Astrocyte of the cerebellum (primary cell): ENCODE measurements at places on chromosomes 13 and 19.
A peak's percentile ranks its signal among the peaks of the same experiment; 100 is the strongest.

DNA sequence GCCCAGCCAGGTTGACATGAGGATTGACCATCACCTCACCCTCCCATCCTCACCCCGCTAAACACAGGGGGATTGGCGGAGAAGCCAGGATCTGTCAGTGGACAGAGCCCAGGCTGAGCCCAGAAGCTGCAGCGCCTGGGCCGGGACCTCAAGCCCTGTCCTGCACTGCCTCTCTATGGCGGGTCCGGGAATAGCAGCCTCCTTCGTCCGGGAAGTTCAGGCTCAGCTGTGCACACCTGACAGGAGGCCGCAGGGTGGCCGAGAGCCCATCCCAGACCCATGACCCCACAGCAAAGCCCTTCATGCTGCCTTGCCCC lies 67.8 kb downstream of the SPACA7 start:
- DNase-seq: peak; percentile 19

- DNase-seq: no peak
Measured at GRCh38 chr19:39695759-39696158, 8.5 kb upstream of the LGALS14 start.

GRCh38 chr13:41268764-41269163 lies 5.4 kb upstream of the MTRF1 start:
- DNase-seq: no peak

- DNase-seq: no peak
Measured at GRCh38 chr19:4980838-4981680, 12.1 kb downstream of the KDM4B start.

- no peak for DNase-seq
Measured at GRCh38 chr19:14916848-14917247, 24.4 kb upstream of the OR7C2 start.

- DNase-seq: peak; percentile 18
Measured at GRCh38 chr13:106858903-106859532, 291.1 kb upstream of the ARGLU1 start.

DNA sequence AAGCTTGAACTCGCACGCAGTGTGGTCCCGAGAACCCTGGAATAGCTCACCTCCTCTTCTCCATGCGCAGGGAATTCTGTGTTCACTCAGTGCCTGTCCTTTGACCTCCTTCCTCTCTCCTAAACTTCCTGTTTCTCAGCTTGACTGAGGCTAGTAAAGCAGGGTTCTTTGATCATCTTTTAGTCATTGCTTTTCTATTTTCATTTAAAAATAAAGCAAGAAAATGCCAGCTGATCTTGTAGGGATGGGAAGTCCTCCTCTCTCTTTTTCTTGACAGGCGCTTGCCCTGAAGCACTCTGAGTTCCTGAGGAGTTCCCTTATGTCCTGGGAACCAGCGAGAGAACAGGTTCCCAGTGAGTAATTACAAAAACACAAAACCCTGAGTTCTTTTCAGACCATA lies 62.8 kb downstream of the ARHGEF7 start:
- DNase-seq: peak; percentile 58
